ENCODE measurements at places on chromosomes 2 and 18.

DNA sequence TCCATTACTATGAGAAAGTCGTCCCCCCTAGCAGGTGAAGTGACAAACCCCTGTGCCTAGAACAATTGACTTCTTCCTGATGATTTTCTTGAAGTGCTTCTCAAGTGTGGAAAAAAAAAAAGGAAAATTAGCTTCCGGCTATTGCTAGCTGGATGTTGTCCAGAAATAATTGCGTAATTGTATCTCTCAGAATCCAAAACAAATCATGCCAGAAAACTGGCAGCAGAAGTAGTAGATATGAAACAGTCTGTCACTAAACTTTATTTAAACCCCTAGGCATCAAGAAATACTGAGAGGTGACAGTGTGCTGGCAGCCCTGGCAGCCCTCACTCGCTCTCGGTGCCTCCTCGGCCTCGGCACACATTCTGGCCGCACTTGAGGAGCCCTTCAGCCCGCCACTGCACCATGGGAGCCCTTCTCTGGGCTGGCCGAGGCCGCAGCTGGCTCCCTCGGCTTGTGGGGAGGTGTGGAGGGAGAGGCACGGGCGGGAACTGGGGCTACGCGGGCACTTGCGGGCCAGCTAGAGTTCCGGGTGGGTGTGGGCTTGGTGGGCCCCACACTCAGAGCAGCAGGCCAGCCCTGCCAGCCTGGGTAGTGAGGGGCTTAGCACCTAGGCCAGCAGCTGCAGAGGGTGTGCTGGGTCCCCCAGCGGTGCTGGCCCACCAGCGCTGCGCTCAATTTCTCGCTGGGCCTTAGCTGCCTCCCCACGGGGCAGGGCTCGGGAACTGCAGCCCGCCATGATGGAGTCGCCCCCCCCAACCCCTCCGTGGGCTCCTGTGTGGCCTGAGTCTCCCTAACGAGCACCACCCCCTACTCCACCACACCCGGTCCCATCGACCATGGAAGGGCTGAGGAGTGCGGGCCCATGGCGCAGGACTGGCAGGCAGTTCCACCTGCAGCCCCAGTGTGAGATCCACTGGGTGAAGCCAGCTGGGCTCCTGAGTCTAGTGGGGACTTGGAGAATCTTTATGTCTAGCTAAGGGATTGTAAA is 80.5 kb upstream of the ABCA12 start:
- DNase-seq: no peak

DNA sequence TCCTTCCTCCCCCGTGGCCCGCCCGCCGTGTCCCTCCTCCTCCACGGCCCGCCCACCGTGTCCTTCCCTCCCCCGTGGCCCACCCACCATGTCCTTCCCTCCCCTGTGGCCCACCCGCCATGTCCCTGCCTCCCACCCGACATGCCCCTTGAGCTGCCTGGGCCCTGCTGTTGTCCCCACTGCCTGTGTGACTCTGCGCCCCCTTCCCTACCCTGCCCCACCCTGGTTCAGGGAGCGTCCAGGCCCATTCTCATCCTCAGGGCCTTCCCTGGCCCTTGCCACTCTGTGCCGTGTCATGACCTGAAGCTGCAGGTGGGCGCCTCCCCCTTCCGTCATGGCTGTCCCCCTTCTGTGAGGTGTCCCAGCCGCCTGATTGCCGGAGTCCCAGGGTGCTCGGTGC is 20.7 kb downstream of the D2HGDH start:
- no peak for DNase-seq

DNA sequence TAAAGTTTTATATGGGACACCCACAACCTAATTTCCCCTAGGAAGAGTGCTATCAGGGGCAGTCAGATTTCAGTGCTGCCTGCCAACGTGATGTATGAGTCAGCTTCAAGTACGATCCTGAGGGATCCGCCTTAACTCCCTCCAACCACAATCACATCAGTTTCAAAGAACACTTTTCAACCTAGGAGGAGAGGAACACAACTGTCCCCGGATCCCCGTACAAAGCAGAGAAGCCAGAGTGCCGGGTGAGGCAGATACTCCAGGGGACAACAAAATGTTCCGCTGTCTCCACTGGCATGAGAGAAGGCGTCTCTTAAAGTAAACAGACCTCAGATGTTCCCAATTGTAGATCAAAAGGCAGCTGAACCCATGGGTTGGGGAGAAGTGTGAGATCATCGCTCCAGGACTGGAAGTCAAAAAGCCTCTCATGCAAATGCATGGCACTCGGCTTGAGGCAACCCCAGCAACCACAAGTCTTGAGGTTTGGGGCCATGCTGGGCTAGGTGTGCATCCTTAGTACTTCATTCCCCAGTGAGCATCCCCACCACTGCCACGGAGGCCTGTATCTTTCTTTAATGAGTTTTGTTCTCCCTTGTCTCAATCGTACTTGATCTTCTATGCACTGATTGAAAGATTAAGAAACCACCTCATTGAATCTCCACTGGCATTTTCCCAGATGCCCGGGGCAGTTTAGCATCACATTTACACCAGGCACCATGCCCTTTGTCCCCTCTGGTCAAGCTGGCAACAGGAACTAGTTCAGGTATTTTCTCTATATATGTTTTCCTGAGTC is 91.0 kb upstream of the CCBE1 start:
- DNase-seq: no peak

GRCh38 chr2:230668939-230669303 is 43.7 kb upstream of the CAB39 start:
- no peak for DNase-seq

DNA sequence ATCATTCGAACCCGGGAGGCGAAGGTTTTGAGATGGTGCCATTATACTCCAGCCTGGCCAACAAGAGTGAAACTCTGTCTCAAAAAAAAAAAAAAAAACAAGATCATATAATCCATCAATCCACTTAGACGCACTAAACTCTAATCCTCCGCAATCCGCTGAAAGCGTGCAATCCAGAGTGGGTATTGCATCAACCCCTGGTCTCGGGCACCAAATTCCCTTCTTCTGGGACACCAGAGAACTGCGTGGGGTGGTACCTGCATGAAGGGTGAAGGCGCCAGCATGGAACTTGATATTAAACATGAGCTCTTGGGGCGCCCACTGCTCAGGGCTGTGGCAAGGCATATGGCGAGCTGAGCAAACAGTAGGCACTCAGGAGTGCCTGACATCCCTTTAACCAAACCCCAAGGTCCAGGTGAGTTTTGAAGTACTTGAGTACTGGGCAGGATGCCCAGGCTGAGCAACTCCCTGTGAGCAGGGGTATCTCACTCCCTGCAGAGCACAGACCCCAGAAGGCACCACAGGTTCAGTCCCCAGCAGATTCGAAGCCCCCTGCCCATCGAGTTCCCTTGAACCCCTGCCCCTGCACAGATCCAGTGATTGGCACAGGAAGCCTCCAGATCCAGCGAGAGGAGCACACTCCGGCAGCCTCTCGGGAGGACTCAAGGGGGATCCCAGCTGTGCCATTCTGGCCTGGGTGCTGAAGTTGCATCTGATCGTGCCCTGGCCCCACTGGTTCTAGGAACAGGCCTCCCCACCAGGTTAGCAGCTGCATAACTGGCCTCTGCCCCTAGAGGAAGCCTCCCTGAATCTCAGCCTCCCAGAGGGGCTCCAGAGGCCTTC is 8.0 kb downstream of the ALPI start:
- DNase-seq: no peak

- no peak for DNase-seq
Measured at GRCh38 chr2:237425320-237425719, 11.4 kb upstream of the COL6A3 start.

DNA sequence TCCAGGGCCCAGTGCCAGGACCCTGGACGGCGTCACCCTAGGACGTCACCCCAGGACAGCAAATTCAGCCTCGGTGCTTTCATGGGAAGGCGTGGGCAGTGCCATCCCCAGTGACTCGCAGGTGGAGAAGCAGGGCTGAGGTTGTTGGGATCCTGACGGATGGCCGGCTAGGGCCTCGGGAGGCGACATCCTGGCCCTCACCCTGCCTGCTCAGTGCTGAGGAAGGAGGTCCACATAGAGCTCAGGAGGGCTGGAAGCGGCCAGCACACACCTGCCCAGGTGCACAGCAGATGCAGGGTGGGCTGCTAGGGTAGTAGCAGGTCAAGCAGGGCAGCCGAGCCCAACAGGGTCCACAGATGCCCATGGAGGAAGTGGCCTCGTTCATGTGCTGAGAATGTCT is 482.0 kb upstream of the SALL3 start:
- no peak for DNase-seq

- DNase-seq: no peak
Measured at GRCh38 chr2:83900862-83901261, 558.2 kb downstream of the SUCLG1 start.

- DNase-seq: no peak
Measured at GRCh38 chr2:99624677-99625076, 134.9 kb upstream of the REV1 start.

GRCh38 chr18:24187049-24187448 is 48.2 kb downstream of the CABYR start:
- no peak for DNase-seq

DNA sequence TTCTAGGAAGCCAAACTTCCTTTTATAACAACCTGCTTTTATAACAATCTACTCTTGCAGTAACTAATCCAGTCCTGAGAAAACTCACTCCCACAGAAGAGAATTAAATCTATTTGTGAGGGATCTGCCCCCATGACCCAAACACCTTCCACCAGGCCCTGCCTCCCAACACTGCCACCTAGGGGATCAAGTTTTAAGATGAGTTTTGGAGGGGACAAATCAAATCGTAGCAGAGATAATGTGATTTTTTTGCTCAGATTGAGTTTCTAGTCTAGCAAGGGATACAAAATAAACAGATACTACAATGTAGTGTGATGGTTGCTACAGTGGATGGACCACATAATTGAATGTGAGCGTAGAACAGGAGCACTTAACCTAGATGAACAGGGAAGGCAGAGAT is 52.2 kb downstream of the NCOA1 start:
- no peak for DNase-seq

- no peak for DNase-seq
Measured at GRCh38 chr18:63762518-63762917, 12.7 kb upstream of the SERPINB7 start.

DNA sequence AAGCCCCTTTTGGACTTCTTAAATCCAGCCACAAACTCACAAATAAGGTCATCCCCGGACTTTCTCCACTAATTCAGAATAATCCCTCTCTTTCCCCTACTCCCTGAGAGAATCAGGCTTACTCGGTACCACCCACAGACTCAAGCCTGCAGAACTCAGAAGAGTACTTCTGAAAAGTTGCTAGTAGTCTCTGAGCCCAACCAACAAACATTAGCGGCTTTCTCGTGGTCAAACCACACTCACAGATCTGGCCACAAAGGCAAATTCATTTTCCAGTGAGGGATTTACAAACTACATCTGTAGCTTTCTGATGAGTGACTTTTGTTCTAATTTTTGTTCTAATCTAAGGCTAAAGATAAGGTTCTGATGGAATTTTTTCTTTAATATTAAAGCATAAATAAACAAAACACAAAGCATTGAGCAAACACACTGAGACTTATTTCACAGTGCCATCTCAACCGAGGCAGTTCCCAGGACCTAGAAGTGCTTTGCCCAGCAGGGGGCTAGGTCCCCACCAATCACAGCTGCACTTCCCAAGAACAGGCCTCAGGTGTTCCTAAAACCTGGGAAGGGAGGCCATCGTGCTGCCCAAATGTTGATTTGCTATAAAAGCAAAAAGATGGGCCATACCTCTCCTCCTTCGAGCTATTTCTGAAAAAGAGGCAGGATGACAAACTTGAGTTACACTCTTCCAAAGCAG is 110.7 kb downstream of the COLEC12 start:
- no peak for DNase-seq

DNA sequence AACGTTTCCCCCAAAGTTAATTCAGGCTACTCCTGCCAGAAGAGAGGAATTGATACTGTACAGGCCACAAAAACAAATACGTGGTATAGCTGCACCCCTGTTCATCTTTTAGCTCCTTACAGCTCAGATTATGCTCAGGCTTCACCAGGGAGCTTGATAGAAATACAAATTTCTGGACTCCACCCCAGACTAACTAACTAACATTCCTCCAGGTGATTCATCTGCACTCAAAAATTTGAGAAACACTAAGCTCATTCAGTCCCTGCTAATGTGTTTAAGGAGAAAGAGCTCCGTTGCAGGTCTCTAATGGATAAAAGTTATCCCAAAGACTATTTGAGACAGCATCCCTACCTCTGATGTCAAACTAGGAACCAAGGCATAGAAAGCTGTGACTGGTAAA is 36.8 kb upstream of the UNC80 start:
- no peak for DNase-seq

DNA sequence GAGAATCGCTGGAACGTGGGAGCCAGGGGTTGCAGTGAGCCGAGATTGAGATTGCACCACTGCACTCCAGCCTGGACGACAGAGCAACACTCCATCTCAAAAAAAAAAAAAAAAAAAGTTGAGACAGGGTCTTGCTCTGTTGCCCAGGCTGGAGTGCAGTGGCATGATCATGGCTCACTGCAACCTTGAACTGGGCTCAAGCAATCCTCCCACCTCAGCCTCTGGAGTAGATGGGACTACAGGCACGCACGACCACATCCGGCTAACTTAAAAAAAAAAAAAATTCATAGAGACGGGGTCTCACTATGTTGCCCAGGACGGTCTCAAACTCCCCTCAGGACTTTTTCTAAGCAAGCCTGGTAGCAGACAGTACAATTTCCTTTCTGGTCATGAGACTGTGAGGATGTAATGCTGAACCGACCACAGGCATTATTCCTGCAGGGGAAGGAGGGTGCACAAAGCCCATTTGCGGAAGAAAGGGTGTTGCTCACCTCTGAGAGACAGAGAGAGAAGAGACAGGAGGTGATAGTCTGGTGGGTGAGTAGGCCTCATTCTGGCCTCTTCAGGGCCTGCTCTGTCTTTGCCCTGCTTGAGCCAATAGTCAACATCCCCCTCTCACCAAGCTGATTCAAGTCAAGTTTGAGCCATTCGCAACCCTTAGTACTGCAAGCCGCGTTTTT is 205.3 kb downstream of the ZFP36L2 start:
- no peak for DNase-seq

- no peak for DNase-seq
Measured at GRCh38 chr2:8312221-8312620, 369.6 kb upstream of the ID2 start.

DNA sequence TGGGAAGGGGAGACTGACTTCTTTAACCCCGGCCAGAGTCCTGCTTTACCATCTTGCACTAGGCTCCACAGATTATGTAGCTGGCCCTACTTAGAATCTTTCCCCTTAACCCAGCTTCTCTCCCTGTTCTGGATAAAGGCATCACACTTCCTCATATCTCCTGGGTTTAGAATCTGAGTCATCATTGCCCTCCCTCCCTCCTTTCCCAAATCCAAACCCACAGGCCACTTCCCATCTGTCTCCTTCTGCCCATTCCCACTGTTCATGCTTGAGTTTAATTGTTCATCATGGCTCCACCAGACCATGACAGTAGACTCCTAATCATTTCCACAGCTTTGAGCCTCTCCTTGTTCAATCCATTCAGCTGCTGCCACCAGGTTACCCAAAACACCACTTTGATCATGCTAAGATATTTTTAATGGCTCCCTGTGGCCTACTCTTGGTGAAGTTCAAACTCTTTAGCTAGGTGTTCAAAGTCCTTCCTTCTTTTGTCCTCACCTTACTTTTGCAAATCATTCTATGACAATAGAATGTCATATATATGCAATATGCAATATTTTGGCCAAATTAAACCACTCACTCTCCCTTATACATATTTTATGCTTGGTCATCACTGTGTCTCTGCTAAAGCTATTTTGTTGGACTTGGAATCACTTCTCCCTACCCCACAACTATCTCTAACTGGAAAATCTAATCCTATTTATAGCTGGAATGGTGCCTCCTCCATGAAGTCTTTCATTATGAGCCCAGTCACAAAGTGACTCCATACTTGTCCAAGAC is 5.5 kb downstream of the PDE11A start:
- no peak for DNase-seq

Measured in effector CD8-positive, alpha-beta T cell (primary cell).